Activated T-cell treated with anti-CD3 and anti-CD28 coated beads, Interleukin-2, amount 50 U/mL, for 24 hours (primary cell): ENCODE measurements at places on chromosomes 4 and X.

DNA sequence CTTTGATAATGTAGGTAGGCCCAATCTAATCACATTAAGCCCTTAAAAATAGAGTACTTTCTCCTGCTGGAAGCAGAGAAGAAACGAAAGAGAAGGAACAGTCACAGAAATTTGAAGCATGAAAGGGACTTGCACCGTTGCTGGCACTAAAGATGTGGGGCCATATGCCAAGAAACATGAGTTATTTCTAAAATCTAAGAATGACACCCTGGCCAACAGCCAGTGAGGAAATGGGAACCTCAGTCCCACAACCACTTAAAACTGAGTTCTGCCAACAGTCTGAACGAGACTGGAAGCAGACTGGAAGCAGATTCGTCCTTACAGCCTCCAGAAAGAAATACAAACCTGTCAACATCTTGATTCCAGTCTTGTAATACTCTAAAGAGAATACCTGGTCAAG is 70.1 kb downstream of the CENPC start:
- DNase-seq: no peak

DNA sequence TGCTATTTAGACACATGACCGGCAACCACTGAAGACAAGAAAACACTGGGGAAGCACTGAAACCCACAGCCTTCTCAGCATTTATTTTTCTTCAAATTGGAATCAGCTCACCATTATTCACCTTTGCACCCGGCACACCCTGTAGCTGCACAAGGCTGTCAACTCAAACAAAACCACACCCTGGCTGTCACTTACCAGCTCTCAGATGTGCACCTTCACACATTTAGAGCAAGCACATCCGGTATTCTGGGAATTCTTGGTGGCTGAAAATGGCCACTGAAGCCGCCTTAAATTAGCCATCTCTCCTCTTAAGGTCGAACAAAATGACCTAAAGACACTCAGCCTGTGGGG is 5.9 kb downstream of the ZFYVE28 start:
- DNase-seq: no peak

- DNase-seq: no peak
Observed at GRCh38 chrX:107630031-107630689, 1.9 kb downstream of the PRPS1 start.

GRCh38 chr4:129098531-129099001 is 2.6 kb downstream of the C4orf33 start:
- DNase-seq: no peak

DNA sequence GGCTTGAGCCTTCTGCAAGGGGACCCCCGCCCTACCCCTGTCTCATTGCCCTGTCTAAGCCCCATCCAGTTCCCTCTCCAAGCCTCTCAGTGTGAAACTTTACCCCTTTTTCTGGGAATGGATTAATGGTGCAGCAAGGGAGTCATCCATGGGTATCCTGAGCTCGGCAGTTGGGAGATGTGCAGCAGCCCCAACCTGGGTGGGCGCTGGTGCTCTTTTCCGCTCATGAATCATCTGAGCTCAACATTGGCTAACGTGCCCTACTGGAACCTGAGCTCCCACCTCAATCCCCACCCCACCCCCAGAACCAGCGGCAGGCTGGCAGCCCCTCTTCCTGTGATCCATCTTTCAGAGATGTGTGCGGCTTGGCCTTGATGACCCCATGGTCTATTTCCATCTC is 130.3 kb upstream of the MSX1 start:
- no peak for DNase-seq

GRCh38 chr4:69708211-69708610 is 52.2 kb downstream of the SULT1B1 start:
- no peak for DNase-seq
